ENCODE measurements at places on chromosomes 7 and 10.

- no peak for DNase-seq
These were observed 93.0 kb downstream of the HGF start for GRCh38 chr7:81676813-81677212.

DNA sequence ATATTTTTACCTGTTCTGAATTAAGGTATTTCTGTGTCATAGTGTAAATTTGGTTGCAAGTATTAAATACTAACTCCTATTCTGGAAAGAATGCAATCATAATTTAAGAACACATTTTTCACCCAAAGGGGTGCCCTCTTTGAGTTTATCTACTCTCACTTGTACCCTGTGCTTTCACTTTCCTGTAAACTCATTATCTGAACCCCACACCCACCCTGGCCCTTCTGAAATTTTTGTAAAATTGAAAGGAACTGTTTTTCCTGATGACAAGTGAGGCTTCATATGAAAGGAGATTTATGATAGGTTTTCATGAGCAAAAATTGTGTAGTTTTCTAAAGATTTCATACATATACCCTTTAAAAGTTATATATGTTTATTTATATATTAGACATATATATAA, 134.5 kb downstream of the WNT2 start:
- no peak for DNase-seq

DNA sequence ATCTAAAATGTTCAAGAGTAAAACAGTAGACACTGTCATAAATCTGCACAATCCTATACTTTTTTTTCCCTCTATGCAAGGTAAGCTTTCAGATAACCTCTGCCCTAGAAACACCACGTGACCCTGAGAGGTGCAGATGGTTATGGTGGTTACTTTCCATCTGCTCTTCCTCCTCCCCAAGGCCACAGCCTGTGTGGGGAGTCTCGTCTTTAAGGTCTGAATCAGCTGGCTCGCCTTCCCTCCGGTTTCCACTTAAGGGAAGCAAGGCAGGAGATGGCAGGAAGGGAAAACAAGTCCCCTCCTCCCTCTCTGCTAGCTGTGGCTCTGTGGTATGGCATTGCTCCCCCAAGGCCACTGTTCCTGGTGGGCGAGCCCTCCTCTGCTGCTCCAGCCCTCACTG, 181.8 kb downstream of the GLI3 start:
- DNase-seq: no peak

DNA sequence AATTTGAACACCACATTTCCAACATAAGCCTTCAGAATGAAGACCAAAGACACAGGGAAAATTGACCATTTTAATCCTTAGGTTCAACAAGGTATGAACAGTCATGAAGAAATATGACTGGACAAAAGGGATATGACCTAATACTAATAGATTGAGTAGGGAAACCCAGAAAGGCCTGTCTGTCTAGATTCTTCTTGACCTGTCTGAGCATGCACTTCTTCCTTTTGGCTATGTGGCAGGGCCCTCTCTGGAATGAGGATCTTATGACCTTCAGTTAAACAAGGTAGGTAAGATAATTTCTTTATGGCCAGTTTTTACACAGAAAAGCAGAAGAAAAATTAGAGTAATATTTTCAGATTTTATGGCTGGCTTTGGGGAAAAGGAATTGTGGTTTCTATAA, 3.0 kb upstream of the PHYHIPL start:
- DNase-seq: no peak

DNA sequence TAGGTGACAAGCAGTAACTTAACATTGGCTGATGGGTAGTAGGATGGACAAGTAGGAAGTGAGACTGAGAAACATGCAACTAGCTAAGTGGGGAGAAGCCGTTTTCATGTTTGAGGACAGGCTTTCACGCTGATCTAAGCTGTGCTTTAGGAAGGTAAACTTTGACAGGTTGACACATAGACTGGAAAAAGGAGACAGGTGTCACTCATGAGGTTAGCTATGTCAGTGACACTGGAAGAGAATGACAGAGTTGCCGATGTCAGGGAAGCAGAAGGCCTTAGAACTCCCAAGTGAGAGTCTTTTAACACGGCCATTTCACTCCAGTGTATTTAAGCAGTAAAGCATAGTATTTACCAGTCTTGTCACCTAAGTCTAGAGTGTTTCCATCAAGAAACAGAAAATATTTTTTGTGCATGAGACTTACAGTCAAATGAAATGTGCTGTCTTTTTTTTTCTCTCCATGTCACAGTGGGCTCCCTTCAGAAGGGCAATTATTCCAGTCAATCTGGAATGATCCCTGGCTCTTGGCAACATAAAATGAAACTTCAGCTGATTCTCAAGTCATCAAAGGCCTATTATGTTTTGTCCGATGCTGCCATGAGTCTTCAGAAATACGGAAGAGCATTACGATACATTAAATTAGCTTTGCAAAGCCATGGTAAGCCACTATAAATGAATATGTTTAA, 20.6 kb downstream of the EDRF1 start:
- no peak for DNase-seq

DNA sequence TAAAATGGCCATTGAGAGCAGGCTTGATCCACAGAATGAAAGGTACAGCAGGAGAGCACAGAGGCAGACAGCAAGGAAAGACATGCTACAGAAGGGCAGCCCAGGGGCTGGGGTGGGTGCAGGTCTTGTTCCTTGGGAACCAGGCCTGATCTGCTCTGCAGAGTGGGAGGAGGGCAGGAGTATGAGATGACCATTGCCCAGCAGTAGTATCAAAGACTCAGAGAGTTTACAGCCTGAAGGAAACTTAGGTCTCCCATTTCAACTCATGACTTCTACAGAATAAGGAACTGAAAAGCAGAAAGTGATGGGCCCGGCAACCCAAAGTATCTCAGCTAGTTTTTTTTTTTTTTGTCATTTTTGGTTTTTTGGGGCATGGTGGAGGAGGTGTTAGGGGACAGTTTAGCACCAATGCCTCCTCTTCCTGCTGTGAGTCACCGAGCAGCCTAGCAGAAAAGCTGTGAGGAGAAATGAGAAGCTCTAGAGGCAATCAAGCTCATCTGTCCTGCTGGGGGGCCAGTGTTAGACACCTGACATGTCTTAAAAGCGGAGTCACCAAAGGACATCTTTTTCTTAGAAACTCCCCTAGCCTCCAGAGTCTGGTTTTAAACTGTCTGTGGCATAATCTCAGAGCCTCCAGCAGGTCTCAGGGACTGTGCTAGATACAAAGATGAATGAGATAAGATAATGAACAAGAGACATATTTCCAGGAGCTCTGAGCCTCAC, 34.3 kb upstream of the HERPUD2 start:
- peak; percentile 30 for DNase-seq

DNA sequence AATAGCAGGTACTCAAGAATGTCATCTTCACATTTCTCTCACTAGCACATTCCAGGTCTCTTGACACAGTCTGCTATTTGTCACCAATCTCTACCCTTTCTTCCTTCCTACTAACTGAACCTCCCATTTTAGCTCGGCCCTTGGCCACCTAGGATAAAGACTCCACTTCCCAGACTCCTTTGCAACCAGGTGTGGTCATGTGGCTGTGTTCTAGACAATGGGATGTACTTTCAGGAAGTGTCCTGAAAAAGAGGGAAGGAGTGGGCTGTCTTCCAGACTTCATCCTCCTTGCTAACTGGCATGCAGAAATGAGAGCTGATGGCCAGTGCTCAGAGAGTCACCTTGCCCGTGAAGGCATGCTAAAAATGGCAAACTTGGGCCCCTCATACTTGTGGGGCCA, 139.2 kb downstream of the AMPH start:
- no peak for DNase-seq

DNA sequence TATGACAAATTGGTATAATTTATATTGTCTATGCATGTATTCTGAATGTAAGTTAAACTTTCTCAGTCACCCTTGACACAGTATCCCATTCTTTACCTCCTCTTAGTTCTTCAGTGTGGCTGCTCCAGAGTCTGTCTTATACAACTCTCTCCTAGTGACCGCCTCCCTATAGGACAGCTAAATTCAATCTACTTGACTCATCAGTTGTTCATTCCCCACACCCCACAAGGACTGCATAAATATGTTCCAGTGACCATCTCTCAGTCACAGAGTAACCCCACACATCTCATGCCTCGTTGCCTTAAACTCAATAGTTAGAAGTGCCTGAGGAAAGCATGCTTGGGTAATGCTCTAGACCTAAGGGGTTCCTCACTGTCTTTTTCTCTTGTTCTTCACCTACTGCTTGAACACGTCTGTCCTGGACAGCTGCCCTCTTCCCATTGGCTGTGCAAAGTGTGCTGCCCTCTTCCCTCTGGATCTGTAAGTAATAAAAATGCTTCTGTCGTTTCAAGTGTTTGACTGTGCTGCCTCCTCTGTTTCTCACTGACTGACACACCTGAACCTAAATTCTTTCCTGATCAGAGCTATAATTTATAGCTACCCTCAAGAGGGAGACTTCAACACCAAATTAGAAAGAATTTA, 494.6 kb upstream of the GRM3 start:
- DNase-seq: no peak
